ENCODE measurements at places on chromosomes 7 and 10.

- no peak for DNase-seq
Observed at GRCh38 chr10:113052076-113052830, 102.2 kb downstream of the TCF7L2 start.

- DNase-seq = no peak
Observed at GRCh38 chr7:16083931-16084330, 337.4 kb downstream of the CRPPA start.

- DNase-seq = no peak
Observed at GRCh38 chr7:50667338-50667737, 102.1 kb upstream of the DDC start.

GRCh38 chr10:1575481-1576244 lies 161.7 kb downstream of the ADARB2 start:
- DNase-seq = no peak

GRCh38 chr10:88932539-88933256 lies 19.9 kb downstream of the ACTA2 start:
- peak; percentile 42 for DNase-seq

Measured in CD4-positive, alpha-beta T cell treated with Interleukin-6 for 4 hours (primary cell).